ENCODE measurements at places on chromosomes 3 and 15.

DNA sequence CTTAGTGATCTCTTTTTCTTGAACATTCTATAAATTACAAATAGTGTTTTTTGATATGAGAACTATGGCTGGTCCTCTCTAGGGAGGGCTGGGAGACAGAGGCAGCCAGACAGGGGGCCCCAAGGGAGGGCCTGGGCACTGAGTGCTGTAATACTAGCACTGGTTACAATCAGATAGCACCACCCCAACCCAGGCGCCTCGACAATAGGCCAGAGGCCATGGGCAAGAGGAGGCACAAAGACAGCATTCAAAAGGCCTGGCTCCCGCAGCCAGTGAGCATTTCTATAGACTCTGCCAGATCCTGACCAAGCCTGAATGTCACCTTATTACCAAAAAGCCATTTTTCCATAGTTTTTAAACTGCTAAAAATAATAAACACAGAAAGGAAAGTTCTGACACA is 158.5 kb downstream of the THRB start:
- no peak for DNase-seq

DNA sequence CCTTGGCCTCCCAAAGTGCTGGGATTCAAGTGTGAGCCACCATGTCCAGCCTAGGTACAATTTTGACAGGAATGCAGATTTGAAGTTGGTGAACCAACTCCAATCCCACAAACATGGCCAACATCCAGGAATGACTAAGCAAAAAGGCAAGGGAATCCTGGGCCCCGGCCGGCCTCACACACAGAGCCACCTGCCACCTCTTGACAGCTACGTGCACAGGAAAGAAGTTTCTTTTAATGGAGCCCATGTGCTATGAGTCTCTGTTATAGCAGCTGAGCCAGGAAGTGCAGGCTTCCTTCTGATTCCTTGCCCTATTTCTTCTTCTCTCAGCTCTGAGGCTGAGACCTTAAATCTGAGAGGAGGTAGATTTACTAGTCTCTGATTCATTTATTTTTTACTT is 8.8 kb downstream of the TMEM40 start:
- DNase-seq = no peak

GRCh38 chr3:37622999-37623883 is 238.4 kb upstream of the CTDSPL start:
- DNase-seq = no peak

- DNase-seq = no peak
Measured at GRCh38 chr3:169350228-169350627, 313.3 kb downstream of the MECOM start.

DNA sequence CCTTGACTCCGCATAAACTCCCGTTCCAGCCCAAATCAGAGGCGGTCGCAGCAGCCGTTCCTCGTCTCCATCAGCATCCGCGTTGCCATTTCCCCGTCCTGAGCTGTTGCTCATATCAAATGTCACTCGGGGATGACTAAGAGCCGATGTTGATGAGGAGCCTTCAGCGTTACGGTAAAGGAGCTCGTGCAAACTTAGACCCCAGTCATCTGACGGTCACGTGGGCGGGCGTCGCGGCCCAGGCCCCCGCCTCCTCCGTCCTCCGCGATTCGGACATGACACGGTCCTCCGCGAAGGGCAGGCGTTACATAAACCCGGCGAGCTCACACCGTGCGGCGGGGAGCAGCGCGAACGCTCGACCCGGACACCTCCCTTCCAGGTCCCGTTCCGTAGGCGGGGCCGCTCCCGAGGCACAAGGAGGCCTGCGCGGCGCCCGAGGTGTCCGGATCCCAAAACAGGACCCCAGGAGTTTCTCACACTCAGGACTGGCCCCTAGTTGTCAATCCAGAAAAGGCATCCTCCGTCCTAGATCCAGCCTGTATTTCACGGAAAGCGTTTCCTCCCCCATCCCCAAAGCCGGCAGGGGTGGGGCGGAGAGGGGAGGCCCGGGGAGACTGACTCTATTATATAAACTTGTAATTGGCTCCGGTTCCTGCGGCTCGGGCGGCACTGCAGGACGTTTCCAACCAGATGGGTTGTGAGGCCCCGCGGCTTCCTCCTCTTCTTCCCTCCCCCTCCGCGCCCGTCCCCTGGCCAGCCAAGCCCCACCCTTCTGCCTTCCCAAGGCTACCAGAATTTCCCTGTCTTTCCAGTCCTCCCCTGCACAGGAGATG is 100.0 kb upstream of the IGF1R start:
- DNase-seq = no peak

DNA sequence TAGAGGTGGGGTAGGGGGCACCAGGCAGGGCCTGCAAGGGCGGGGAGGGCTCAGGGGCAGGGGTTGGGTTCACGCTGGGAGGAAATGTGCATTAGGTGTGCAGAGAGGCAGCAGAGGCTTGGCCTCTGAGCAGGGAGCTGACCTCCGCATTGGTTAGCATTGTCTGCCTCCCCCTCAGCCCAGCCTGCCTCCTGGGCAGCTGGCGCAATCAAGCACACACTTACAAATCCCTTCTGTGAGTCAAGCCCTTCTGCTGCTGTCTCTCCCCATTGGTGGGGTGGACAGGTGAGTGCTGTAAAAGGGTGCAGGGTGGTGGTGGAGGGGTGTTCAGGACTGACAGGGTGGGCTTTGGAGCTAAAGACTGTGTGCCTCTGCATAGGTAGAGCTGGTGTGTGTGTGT is 9.3 kb downstream of the LOXL1 start:
- no peak for DNase-seq

- no peak for DNase-seq
Measured at GRCh38 chr15:100689131-100689899, 86.9 kb downstream of the ASB7 start.

GRCh38 chr15:38021259-38021658 is 86.8 kb downstream of the TMCO5A start:
- no peak for DNase-seq

GRCh38 chr15:98734466-98735199 is 86.3 kb downstream of the IGF1R start:
- DNase-seq = no peak

DNA sequence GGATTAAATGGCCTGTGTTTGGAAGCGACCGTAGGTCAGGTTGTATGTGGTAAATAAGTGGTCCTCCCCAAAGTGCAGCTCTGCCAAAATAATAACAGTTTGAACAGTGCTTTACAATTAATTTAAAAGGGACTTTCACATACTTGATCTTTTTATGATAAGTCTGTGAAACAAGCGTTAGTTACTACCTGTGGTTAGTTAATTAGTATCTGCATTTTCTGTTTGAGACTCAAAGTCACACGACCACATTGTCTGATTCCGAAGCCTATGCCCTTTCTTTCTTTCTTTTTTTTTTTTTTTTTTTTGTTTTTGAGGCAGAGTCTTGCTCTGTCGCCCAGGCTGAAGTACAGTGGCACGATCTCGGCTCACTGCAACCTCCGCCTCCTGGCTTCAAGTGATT is 45.1 kb downstream of the ATG7 start:
- DNase-seq = no peak

DNA sequence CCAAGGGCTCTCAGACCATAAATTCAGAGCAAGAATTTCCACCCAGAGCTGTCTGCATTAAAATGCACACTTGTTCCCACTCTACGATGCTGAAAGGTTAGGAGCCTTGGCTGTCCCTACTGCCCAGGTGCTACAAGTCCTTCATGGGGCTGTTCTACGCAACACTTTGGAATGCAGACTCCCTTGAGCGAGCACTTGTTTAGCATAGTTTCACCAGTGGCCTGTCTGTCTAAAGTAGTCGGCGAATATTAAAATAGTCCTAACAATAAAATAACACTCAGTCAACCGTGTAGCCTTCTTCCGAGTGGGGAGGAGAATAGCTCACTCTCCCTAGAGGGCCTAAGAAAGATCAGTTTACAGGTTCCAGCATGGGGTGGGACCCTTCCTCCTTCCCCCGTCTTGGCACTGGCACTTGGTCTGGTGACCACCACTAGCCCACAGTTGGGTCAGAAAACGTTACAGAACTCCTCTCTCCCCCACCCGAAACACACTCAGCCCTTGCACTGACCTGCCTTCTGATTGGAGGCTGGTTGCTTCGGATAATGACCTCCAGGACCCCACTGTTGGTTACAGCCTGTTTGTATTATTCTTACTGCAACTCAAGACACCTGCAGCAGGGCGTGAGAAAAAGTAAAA is at the start of gene CLDN16:
Gene CLDN16, plus strand, starts transcription at position 586 of the 636 bp plus-strand sequence. CDS start 167 bp downstream, outside the sequence.
- no peak for DNase-seq

DNA sequence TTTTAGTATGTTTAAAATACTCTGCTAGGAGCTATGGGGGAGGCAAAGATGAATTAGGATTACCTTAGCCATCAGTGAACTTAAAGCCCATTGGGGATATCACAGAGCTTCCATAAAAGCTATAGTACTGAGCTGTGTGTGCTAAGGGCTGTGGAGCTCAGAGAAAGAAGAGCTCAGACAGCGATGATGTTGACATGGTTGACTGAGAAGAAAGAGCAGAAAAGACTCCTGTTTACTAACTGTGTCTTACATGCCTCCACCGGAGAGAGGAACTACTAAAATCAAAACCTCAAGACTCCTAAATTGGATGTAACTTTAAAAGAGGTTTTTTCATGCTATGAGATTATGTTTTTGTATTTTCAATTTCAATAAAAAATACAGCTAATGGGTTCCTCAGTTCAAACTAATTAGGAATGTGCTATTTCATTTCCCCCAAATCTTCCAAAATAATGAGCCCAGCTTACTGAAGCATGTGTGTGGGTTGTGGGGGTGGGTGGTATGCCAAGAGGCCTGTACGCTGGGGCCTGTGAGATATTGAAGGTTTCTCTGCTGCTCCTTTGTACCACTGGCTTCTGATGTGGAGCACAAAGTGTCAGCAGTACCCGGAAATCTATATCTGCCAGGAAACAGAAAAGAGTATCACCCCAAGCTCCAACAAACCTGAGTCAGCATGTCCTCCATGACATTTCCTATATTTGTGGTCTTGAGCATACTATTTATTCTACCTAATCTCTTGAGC is 22.7 kb downstream of the DGKG start:
- DNase-seq = no peak

DNA sequence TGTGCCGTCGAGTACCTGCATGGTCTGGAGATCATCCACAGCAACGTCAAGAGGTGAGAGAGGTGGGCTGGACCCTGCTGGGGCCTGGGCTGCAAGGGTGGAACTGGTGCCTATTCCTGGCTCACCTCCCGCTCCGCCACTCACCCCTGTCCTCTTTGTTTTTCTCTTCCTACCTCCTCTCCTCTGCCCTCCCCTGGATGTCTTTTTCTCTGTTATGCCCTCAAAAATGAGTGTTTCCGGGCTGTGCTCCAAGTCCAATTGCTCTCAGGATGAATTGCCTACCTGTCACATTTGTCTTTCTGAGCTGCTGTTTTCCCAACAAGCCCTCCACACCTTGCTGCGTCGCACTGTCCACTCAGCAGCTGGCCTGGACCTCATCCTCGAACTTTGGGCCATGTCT is 28.5 kb upstream of the TATDN2 start:
- DNase-seq = no peak

DNA sequence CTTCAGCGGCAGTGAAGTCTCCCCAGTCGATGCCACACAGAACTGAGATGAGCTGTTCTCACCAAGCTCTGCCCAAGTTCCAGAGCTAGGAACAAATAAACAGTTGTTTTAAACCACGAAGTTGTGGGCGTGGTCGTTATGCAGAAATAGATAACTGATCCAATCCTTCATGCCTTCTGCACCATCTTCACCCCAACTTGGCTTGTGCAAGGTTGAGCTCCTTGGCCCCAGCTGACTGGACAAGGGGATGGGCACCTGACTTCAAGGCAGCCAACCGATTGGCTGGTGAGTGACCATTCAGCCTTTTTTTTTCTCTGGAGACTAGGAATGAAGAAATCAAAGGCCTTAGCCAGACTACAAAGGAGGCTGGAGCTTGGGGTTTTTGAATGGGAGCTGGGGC is 23.9 kb downstream of the LINGO1 start:
- DNase-seq = no peak

DNA sequence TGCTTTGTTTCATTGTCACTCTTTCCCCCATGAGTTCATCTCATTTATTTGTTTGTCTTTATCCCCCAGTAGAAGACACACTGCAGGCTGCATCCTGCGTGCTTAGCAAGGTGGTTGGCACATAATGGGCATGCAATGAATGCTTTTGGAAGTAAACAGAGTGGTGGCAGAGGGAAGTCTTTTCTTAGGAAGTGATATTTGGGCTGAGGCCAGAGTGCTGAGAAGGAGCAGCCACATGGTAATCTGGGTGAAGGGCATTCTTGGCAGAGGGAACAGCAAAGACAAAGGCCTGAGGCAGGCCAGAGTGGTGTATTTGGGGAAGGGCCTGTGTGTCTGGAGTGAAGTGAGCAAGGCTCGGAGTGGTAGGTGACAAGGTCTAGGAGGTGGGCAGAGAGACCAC is 17.7 kb upstream of the ADAMTS7 start:
- no peak for DNase-seq

DNA sequence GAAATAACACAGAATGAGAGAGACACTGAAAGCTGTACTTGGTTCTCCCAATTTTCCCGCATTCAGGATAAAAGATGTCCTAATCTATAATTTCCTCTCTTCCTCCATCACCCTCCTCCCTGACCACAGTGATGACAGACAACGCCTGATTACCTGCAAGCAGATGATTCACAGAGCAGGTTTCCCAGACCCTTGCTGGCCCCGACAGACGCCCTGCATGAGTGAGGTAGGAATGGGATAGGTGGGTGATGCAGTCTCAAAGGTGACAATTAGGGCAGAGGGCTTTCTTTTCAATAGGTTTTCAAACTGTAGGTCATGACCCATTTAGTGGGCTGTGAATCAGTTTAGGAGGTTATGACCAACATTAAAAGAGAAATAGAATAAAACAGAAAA is 5.2 kb upstream of the CXCR6 start:
- DNase-seq = no peak

GRCh38 chr3:114440700-114441099 is 146.9 kb downstream of the TIGIT start:
- no peak for DNase-seq
